Activated T-helper 9 cell treated with anti-CD3 and anti-CD28 coated beads, Interleukin-2, amount 50 U/mL, for 16 hours (primary cell): ENCODE measurements at places on chromosomes 2 and 18.

DNA sequence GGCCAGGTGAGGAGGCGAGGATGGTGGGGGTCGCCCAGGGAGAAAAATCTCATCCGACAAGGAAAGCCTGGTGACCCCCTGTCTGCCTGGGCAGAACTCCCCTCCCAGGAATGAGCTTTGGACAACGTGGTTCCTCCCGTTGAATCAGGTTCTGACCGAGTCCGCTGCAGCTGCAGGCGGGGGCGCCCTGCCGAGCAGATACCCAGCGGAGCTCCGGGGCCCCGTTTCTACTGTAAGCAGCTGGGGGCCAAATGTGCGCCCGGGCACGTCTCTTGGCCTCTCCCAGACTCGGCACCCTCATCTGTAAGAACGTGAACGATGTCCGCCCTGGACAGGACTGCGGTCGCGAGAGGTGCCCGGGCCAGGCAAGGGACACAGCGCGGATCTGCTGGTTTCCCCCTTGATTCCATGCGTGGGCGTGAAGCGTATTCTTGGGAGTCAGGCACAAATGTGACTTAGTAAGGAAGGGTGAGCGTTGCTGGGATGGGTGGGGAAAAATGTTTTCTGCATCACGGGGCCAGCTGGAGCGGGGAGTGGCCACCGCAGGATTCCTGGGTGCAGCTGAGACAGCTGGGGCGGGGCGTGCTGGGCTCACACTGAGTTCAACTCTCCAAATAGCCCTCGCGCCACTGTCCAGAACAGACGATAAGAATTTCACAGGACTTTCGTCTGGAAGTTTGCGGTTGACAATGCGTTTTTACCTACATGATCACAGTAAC, 20.2 kb upstream of the TUBB6 start:
- no peak for DNase-seq

DNA sequence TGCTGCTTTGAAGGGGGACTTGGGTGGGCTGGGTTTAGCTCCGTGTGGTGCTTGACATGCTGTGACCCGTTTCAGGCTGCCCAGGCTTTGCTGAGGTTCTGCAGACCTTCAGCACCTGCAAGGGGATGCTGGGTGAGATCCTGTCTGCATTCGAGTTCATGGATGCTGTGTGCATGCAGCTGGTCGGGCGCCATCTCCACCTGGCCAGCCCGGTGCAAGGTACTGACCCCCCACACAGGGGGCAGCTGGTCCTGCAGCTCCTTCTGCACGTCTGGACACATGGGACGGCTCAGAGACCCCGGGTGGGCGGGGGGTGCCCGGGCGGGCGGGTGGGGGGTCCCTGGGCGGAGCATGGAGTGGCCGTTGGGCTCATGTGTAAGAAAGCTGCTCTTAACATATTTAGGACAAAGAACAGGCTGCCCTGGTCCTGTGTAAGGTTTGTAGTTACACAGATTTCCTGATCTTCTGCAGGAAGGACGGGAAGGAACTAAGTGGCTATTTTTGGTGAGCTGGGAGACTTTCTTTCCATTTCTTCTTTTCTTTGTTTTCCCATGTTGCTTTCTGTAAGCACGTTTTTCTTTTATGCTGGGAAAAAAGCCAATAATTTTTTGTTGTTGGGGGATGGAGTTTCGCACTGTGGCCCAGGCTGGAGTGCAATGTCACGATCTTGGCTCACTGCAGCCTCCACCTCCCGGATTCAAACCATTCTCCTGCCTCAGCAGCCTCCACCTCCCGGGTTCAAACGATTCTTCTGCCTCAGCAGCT, 15.8 kb downstream of the D2HGDH start:
- no peak for DNase-seq

GRCh38 chr2:62293490-62294271, 97.8 kb downstream of the B3GNT2 start:
- DNase-seq = no peak

DNA sequence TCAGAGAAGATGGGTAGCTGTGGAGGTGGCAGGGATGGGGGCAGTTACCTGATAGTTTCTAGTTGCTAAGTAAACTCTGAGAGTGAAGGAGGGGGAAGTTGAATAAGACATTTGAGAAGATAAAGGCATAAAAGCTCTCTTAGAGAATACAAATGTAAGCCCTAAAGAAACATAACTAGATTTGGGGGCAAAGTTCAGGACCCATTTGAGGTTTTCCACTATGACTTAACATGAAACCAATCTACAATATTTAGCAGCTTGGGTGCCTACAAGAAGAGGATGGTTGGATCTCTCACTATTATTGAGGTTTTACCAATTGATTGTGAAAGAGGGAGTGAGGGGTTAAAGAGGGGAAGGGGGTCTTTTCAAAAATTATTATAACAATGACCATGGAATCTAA, 34.4 kb upstream of the LYPD6 start:
- DNase-seq = no peak

DNA sequence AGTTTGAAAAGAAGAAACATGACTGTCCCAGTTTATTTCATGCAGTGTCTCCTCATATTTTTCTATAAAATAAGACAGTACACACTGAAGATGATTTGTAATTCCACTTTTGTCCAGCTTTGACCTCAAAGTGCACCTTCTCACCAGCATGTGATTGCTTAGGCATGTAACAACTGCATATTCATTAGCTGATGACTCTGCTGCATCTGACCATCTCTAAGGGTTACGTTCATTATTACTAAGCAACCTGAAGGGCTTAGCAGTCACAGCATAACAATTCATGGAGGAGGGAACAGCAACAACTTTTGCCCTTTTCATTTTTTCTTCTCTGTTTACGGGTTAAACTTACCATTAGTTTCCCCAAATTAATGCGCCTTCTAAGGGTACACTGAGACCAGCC, 330.6 kb upstream of the PIK3C3 start:
- no peak for DNase-seq

DNA sequence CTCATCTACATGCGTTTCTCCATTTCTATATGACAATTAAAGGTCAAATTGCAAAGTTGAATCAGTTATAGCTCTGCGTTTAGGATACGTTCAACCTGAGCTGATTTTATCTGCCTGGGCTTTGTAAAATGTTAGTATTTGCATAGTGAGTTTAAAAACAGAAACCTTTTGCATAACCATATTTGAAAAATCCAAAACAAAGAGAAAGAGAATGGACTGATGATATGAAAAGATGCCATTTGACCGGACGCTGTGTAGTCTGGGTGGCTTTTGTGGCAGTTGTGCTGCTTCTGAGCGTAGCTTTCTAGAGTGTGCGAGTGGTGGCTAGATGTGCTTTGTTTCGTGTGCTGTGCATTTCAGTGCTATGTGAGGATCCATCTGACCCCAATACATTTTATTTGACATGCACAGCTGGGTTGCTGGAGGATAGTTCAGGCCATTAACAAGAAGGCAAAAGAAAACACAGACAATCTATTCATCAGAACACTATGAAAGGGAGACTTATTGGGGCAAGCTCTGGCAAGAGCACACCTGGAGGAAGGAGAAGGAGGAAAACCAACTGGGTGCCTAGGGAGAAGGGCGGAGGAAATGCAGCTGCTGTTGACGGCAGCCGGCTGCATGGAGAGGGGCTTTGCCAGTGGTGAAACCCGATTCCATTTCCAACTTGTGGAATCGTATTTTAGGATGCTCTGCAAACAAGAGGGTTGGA, 126.8 kb downstream of the ACOXL start:
- no peak for DNase-seq

- no peak for DNase-seq
Measured at GRCh38 chr2:206193671-206194357, 34.1 kb downstream of the EEF1B2 start.

- DNase-seq = no peak
Measured at GRCh38 chr18:9042766-9043481, 59.6 kb upstream of the NDUFV2 start.

- DNase-seq = no peak
Measured at GRCh38 chr2:99275882-99276281, 20.4 kb upstream of the LYG2 start.

GRCh38 chr2:11809586-11810236, 63.3 kb downstream of the LPIN1 start:
- DNase-seq = no peak

- no peak for DNase-seq
Measured at GRCh38 chr2:23198316-23199114, 186.5 kb upstream of the KLHL29 start.

- DNase-seq = no peak
Measured at GRCh38 chr18:31679791-31680432, 4.5 kb downstream of the B4GALT6 start.

DNA sequence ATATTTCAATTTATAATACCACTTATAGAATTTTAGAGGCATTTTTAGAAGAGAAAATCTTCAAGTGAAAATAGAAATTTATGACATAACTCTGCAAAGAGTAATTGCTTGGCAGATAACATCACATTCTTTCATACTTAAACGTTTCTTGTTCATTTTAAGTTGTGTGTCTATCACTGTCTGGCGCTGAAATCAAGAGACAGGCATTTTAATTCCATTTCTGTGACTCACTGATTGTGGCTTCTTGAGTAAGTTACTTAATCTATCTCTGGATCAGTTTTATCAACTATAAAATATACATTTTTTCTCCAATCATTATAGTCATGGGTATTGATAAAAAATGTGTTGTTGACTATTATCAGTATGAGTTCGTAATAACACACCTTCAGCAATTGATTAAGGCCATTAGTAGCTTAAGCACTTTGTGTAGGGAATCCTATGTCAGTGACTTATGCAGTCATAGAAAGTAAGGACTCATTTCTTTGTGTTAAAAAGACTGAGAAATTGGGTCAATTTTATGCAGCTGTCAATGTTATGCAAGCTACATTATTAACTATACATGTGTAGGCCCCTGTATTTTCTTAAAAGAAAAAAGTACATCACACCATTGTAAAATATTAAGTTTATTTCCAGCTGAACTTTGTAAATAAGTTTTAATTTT, 497.3 kb downstream of the CCDC85A start:
- DNase-seq = no peak

DNA sequence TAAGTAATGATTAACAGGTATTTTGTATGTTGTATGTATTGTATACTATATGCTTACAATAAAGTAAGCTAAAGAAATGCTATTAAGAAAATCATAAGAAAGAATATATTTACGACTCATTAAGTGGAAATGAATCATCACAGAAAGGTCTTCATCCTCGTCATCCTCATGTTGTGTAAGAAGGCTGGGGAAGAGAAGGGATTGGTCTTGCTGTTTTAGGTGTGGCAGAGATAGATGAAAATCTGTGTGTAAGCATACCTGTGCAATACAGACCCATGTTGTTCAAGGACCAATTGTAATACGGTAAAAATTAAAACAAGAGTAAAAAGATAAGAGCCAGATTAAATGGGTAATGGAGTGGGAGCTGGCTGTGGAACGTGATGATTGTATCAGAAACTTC, 16.6 kb downstream of the SLC35F5 start:
- DNase-seq = no peak

GRCh38 chr2:180991820-180992219, 11.4 kb downstream of the UBE2E3 start:
- no peak for DNase-seq

DNA sequence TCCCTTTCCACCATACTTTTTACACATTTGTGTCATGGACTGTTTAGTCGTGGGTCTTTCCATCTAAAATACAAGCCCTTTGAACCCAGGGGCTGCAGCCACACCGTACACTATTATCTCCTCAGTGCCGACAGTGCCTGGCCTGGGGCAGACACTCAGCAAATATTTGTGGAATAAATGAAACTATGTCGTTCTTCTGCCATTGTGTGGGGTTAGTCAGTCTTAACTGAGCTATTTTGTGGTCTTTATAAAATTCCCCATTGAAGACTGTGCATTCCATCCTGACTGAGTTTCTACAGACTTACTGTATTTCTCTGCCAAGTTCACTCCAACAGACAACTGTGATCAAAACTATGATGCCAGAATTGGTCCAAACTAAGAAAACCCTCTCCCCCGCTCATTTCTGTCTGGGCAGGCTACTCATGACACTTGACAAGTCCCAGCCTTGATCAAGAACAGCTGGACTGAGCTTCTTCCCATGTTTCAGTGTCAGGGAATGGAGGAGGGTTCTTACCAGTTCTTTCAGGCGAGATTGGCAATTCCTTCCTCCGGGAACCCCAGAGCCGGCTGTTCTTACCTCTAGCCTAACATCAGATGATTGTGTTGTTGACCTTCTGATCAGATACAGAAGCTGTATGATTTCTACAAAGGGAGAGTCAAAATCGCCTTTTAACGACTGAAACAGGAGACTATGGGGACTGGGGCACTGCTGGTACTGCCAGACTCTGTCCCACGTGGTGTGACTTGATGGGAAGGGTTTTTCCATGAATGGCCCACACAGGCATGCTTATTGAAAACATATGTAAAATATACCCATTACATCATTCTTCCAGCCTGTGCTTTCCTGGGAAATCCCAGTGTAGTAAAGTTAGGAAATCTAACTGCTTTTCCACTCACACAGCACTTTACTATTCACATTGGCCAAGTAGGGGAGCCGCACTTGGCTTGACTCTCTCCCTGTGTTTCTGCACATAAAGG, 77.4 kb upstream of the NPAS2 start:
- no peak for DNase-seq

- no peak for DNase-seq
Measured at GRCh38 chr2:111196435-111196834, 75.7 kb downstream of the BCL2L11 start.

- DNase-seq = no peak
Measured at GRCh38 chr2:3535467-3535793, 16.1 kb upstream of the ADI1 start.

GRCh38 chr2:12618576-12618975, 98.2 kb upstream of the TRIB2 start:
- no peak for DNase-seq

- DNase-seq = no peak
Measured at GRCh38 chr2:56615760-56616159, 432.0 kb downstream of the CCDC85A start.

DNA sequence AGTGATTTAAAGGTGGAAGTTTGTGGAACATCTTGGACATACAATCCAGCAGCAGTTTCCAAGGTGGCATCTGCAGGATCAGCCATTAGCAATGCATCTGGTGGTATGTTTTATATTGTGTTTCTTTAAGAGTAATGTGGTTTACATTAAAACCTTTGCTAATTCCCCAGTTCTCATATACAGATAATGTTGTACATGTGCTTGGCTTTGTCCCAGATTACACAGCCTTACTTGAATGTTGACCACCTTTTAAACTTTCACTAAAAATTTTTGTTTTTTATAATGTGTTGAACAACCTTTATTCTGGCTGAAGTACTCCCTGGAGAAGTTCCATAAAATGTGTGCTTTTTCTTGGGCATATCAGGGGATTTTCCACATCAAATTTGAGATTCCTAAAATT, 57.5 kb downstream of the MIB1 start:
- DNase-seq = no peak

DNA sequence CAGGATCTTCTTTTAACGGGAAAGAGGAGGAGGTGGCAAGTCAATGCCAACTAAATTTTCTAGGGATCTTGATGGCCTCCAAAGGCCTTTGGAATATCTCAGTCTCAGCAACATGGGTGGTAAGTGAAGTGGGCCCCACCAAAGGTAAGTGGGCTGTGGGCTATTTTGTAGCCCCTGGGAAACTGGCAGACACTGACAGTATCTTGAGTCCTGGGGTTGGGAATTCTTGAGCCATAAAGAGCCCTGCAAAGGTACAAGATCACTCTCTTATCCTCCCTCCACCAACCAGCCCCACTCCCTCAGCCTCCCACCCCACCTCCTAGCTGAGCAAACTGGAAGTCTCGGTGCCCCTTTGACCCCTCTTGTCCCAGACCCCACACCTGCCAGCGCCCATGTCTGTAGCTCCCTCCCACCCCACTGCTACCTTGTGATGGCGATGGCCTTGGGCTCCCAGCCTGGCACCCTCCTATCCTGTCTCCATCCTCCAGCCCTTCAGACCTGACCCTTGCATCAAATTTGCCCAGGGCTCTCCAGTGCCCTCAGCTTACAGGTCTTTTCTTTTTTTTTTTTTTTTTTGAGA, 8.5 kb downstream of the ATP6V1B1 start:
- no peak for DNase-seq
